Stimulated activated CD8-positive, alpha-beta memory T cell treated with anti-CD3 and anti-CD28 coated beads, Interleukin-2, amount 100 ng/mL, for 1 hour (primary cell): ENCODE measurements at places on chromosomes 5 and 9.

GRCh38 chr5:175859916-175860315 is 11.5 kb upstream of the CPLX2 start:
- DNase-seq, result no peak

GRCh38 chr5:93130624-93131490 is 450.2 kb downstream of the NR2F1-AS1 start:
- no peak for DNase-seq

GRCh38 chr5:64384765-64385164 is 121.0 kb upstream of the RGS7BP start:
- DNase-seq, result no peak

GRCh38 chr5:82073179-82073578 is 101.4 kb downstream of the ATG10 start:
- DNase-seq, result no peak

DNA sequence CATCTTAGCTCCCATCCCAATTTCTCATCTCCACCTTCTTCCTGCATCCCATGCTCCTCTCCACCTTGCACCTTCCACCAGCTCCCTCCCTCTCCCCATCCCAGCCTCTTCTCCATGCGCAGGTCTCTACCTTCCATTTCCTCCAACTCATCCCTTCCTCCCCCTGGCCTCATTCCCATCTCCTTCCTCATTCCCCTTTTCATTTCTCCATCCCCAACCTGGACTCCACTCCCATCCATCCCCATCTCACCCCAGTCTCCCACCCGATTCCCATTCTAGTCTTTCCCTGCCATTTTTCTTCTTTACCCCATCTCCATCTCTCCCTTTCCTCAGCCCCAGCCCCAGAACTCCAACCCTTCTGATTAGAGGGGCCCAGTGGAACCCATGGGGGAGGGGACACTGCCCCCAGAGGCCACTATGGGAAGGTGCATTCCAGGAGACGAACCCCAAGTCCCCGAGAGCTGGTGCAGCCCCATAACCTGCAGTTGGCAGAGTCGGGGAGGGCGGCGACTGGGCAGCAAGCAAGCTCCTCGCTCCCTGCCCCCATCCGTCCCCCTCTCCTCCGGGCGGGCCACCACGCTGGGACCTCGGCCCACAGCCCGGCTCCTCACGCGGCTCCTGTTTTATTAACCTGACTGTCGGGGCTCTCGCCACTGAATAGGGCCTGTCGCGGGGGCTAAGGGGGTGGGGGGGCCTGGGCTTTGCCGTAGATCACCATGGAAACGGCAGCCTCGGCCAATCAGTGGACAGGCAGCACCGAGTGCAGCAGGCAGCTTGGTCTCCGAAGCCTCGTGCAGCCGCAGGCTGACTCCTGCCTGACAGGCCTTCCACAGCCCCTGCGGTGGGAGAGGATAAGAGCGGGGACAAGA is 66.7 kb downstream of the PCDH1 start:
- DNase-seq, result peak; percentile 2

GRCh38 chr9:114893221-114894010 is 37.0 kb downstream of the TNFSF8 start:
- no peak for DNase-seq

DNA sequence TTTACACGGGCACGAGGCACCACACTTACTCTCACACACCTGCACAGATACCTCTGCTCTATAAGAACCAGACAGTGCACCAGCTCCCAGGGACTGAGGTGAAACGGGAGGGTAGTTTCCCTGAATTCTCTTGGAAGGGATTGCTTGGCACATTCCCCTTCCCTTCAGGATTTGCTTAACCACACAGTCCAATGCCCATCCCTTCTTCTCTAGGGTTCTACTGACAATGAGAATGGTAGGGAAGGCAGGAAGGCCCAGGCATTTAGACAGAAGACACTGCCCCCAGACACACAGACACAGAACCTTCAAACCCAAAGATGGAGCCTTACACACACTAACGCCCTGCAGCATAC is 704 bp upstream of the LHX6 start:
- no peak for DNase-seq

GRCh38 chr9:125372441-125373226 is 111.0 kb downstream of the GAPVD1 start:
- DNase-seq, result no peak

GRCh38 chr9:81776834-81777233 is 87.5 kb upstream of the TLE1 start:
- no peak for DNase-seq

- DNase-seq, result no peak
Observed at GRCh38 chr9:14095277-14095676, 218.7 kb downstream of the NFIB start.

GRCh38 chr5:65055938-65056337 is 287.2 kb downstream of the CWC27 start:
- DNase-seq, result no peak

GRCh38 chr5:32008746-32009145 is 165.4 kb downstream of the GOLPH3 start:
- no peak for DNase-seq

DNA sequence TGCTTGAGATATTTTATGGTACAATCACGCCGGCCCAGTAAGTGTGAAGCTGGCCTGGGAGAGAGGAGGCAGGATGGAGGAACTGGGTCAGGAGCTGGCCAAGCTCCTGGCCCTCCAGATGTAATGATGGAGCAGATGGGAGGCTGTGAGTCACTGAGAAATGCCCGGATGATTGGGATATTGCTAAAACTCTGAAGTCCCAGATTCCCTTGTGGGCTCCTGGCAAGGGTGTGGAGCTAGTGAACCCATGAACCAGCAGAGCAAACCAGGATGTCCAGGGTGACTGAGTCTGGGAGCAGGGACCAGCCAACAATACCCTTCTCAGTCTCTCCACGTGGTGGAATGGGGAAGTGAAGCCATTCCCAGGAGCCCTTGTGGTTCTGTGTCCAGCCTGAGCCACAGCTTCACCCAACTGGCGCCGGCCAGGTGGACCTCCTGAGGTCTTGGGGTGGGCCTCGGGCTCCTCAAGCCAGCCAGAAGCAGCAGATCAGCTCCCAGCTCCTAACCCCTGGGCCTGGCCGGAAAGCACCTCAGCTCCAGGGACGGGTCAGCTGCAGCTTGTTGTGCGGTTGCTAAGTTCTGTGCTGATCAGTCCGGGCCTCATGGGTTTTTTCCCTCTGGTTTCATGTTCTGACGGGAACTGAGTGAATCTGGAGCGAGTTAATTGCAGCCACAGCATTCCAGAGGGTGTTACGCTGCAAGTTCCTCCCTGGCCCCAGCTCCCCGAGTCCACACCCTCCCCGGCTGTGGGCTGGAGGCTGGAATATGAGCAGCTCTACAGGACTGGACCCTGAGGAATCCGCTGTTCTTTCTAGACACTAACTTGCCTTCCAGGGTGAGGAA is 37.6 kb downstream of the DUSP1 start:
- no peak for DNase-seq

- DNase-seq, result no peak
Observed at GRCh38 chr9:124110307-124110915, 98.8 kb downstream of the LHX2 start.

GRCh38 chr5:42767491-42768105 is 11.0 kb downstream of the CCDC152 start:
- no peak for DNase-seq

DNA sequence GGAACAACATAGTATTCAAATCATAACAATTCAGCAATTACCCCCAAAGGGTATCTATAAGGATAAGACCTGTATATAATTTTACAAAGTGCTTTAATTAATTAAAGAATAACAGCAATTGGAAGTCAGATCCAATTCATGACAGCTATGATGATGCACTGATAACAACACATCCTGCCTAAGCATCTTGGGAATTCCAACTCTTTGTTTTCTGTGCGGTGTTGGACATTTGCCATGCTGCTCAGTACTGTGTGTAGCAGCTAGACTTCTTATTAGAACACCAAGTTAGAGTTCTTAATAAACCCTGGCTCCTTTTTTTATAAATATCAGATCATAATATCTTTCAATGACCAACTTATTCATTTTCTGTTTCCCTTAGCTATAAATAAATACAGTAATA is 209.0 kb downstream of the SEC61B start:
- DNase-seq, result no peak

- DNase-seq, result no peak
Observed at GRCh38 chr9:4140362-4140761, 159.5 kb downstream of the GLIS3 start.
